ENCODE measurements at places on chromosomes 5 and 9. TPM values are rescaled to one million over a fixed set of nuclear protein-coding genes. Genes with fewer than 3 reads are reported as not detected.

- DNase-seq, result no peak
Measured at GRCh38 chr5:66529182-66529581, 67.0 kb upstream of the MAST4 start.

DNA sequence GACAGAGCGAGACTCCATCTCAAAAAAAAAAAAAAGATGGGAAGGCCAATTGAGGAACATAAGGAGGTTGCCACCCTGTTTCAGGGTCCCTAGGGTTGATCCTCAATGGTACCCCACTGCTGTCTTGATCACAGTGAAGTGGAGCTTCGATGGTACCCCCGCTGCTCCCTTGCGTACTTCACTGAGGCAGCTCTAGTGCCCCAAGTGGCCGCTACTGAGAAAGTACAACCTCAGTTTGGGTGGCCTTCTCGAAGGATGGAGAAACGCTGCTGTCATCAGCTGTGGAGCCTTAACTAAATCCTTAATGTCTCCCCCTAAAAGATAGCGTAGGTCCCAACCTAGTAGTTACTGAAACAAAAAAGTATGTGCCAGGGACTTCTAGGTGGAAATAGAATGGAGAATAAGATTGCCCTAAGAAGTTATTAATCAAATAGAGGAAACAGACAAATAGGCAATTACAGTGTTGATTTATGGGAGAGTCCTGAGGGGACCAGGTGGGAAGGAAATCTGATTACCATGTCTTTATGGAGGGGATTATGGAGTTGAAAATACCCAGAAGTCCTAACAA is 6.3 kb downstream of the TESK1 start:
- DNase-seq, result peak; percentile 43

Gene ARID3C
- total RNA-seq, result not detected

DNA sequence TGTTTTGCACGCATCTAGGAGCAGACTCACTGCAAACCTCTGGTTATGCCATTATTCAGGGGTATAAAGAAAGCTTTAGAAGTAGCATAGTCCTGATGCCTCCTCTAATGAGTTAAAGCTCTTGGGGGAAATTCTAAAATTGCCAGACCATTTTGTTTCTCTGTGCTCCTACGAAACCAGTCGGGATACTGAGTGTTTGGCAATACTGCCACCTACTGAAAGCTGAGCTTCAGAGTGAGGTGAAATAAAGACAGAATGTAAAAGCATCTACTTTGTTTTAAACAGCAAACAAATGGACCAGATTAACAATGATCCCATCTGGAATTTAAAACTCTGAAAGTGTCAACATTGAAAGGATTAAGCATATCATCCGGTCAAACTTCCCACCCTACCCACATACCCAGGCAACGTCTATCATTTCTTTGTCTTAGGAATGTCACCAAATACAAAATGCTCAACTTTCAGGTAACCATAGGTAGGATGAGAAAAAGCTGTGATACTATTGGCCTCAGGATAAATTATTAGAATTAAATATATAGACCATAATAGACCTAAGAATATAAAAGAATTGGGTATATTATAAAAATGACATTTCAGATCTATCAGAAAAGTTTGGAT is 77.8 kb upstream of the SHISAL2B start:
- DNase-seq, result peak; percentile 66

DNA sequence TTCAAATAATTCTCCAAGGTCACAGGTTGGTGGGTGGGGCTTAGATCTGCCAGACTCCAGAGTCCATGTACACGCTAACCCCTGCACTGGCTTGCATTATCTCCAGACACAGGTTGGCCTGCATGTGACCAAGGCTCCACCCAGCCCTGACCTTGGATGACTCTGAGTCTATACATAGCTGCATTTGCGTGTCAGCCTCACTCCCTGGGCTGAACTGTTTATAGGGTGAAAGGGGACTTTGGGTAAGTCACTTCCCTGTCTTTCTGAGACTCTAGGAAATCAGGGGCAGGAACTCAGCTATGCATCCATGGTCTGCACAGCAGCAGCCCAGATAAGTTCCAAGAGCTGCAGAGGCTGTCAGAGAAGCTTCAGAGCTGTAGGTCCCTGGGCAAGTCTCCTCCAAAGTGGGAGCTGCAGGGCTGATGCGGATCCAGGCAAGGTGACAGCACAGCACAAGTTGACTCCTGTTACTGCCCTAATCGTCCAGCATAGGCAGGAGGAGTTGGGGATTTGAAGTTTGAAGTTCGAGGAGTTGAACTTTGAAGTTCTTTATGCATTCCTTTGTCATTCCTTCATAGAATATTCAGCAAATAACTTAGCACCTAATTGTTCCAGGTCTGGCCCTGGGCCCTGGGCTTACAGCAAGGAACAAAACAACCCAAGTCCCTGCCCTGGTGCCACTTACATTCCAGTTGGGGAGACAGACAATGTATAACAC is 53.4 kb downstream of the SLC22A5 start:
- peak; percentile 83 for DNase-seq

Gene TSSK1B
- 0.64 TPM for total RNA-seq
